ENCODE measurements at places on chromosomes 12 and 14. TPM values are rescaled to one million over a fixed set of nuclear protein-coding genes. Genes with fewer than 3 reads are reported as not detected.
A peak's percentile ranks its signal among the peaks of the same experiment; 100 is the strongest.

The AQP2 gene
- not detected for total RNA-seq

DNA sequence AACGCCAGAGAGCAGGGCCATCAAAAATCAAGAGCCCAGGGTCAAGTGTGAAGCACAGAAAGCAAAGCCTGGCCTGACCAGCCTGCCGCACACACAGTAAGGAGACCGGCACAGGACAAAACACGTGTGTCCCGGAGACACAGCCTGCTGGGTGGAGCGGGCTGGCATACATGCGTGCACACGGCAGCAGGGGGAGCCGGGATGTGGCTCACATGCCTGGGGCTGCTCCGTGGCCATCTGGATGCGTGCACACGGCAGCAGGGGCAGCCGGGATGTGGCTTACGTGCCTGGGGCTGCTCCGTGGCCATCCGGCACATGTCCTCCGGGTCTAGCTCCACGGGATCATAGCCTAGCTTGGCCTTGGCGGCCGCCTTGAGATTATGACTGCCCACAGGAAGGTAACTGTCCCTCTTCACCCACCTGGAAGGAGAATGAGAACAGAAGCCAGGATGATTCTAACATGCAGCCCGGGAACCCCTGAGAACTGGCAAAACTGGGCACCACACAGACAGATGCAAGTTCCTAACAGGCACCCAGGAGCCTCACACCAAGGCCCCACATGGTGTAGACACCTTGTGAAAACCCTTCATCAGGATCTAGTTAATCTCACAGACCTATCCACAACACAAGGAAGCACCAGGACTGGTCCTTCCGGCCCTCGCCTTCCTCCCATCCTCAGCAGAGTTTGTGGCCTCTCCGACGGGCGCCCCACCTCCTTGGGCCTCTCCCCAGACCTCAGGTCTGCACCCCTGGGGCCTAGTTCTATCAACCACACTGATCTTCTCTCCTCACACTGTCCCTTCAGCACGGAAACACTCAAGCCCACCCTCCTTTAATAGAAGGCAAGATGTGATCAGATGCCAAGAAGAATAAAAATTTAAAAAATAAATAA is 13.6 kb downstream of the POLE start:
- DNase-seq: no peak
- no peaks in the 10 kb centered on the region for H3K27me3 ChIP-seq
- peaks cover 10% of the 10 kb centered on the region for H3K4me1 ChIP-seq
- H3K4me3 ChIP-seq: no peak overlapping the region
- H3K27ac ChIP-seq: no peak overlapping the region

DNA sequence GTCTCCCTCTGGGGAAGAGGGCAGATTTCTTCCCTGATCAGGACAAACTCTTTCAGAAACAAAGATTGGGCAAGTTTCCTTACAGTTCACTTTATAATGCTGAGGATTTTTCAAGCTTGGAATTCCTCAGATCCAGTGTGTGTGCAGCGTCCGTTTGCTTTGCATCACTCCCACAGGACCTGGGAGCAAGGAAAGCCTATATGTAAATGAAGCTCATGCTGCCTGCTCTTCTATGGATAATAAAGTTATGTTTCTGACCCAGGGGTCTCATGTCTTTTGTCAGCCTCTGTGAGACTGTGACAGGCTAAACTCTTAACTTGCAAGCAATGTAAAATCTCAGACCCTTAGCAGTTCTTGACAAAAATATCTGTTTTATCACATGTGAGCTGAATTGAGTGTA is 41.6 kb downstream of the TRHDE start:
- DNase-seq: no peak
- H3K4me3 ChIP-seq: no peak overlapping the region
- no peak overlapping the region for H3K27ac ChIP-seq
- H3K36me3 ChIP-seq: no peaks in the 10 kb centered on the region

The CCND2 gene
- total RNA-seq: 290 TPM

DNA sequence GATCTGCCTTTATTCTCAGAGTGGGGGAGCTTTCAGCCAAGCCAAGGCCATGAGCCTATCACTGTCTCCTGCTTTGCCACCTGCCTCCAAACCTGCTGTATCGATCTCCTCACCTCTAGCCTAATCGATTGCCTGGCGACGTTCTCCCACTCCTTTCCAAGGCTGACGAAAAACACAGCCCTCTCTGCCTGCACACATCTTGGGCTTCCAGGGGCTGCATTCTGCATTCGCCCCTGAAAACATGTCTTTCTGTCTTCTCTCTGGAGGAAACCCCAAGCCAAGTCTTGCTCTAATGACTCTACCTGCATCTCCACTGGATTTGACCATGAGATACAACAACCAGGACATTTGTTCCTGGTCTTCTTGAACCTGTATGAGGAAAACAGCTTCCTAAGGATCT is 540.7 kb downstream of the BCL11B start:
- no peaks in the 10 kb centered on the region for H3K4me1 ChIP-seq
- H3K27me3 ChIP-seq: peaks cover 3% of the 10 kb centered on the region
- H3K27ac ChIP-seq: no peak overlapping the region
- no peak for DNase-seq

The ACOT4 gene
- 1.6 TPM for total RNA-seq

DNA sequence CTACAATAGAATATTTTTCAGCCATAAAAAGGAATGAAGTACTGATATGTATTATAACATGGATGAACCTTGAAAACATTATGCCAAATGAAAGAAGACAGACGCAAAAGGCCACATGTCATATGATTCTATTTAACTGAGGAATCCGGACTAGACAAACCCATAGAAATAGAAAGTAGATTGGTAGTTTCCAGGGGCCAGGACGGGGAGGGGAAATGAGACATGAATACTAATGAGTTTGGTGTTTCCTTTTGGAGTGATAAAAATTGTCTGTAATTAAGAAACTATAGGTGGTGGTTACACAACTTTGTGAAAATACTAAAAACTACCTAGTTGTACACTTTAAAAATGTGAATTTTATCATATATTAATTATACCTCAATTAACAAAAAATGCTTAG is 247.6 kb downstream of the BCAT1 start:
- peaks cover 2% of the 10 kb centered on the region for H3K36me3 ChIP-seq
- DNase-seq: no peak
- no peak overlapping the region for H3K4me3 ChIP-seq
- H3K27ac ChIP-seq: no peak overlapping the region

The KRT71 gene
- total RNA-seq: not detected

GRCh38 chr12:27148791-27149190 is 66.4 kb upstream of the C12orf71 start:
- no peak overlapping the region for H3K27ac ChIP-seq
- H3K27me3 ChIP-seq: no peaks in the 10 kb centered on the region
- H3K4me1 ChIP-seq: peaks cover 36% of the 10 kb centered on the region
- H3K4me3 ChIP-seq: no peak overlapping the region
- peak; percentile 22 for DNase-seq
- H3K36me3 ChIP-seq: no peaks in the 10 kb centered on the region

- peaks cover 21% of the 10 kb centered on the region for H3K36me3 ChIP-seq
- peak overlapping the region; percentile 94 for H3K27ac ChIP-seq
- no peaks in the 10 kb centered on the region for H3K27me3 ChIP-seq
Observed at GRCh38 chr12:50505675-50506530, 1.1 kb downstream of the DIP2B start.

- DNase-seq: no peak
- no peak overlapping the region for H3K4me3 ChIP-seq
- H3K27ac ChIP-seq: no peak overlapping the region
- no peaks in the 10 kb centered on the region for H3K36me3 ChIP-seq
- no peaks in the 10 kb centered on the region for H3K27me3 ChIP-seq
Observed at GRCh38 chr14:63006531-63006930, 38.7 kb downstream of the KCNH5 start.

DNA sequence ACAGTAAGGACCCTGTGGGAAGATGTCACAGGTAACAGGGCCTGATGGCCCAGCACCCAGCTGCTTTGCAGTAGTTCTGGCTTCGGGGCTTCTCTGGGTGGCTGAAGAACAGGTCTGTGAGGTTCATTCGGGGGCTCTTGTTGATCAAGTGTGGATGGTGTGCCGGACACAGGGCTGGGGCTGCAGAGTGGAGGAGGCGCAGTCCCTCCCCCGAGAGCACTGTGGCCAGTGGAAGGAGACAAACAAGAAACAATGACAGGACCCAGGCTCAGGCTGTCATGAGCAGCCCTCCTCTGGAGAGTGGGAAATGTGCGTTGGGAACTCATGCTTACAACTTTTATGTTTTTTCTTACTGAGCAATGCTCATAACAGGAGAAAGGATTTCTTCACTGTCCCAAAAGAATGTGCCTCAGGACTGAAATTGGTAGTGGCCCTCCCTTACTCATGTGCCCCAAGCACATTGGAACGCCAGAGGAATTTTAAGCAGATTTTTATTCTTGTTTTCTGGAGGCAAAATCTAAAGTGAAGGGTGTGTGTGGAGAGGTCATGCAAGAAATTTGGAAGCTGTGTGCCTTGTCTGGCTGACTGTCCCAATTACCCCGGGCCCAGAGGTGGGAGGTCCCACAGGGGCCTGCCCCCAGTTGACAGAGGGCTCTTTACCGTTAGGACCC is 233.8 kb downstream of the CACNA1C start:
- H3K4me1 ChIP-seq: no peaks in the 10 kb centered on the region
- H3K4me3 ChIP-seq: no peak overlapping the region
- no peak for DNase-seq
- no peaks in the 10 kb centered on the region for H3K36me3 ChIP-seq

DNA sequence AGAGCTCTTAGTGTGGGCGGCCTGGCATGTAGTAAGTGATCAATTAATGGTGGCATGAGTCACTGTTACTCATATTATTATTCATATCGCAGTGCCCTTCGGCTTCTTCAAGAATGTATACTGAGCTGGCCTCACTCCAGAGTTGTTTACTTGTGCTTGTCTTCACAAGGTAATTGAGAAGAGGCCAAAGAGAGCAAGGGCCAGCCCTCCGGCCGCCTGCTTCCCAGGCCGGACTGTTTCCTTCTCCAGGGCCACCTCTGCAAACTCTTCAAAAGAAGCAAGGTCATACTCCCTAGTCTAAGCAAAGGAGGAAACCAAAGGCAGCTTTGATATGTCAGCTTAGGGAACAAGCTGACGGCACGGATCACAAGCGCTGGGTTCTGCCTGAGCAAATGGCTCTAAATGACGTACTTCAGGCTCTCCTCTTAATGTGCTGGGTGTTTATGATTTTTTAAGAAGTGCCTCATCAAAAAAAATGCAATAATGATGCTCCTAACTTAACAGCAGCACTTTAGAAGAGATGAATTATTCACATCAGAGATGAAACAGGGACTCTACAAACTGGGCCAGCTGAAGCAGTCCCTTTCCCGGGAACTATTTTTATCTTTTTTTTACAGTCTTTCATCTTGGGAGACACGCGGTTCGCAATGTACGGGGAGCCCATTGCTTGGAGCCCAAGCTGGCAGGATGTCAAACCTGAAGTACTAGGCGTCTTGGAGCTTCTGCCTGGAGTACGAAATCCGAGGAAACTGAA is 65.6 kb upstream of the DLK1 start:
- no peak overlapping the region for H3K4me3 ChIP-seq
- H3K27ac ChIP-seq: no peak overlapping the region
- DNase-seq: no peak
- peaks cover 7% of the 10 kb centered on the region for H3K4me1 ChIP-seq

- H3K4me3 ChIP-seq: no peak overlapping the region
- H3K27me3 ChIP-seq: no peaks in the 10 kb centered on the region
- H3K27ac ChIP-seq: no peak overlapping the region
- DNase-seq: no peak
- H3K36me3 ChIP-seq: peaks cover 54% of the 10 kb centered on the region
Observed at GRCh38 chr12:131752451-131752850, 41.6 kb downstream of the SFSWAP start.

DNA sequence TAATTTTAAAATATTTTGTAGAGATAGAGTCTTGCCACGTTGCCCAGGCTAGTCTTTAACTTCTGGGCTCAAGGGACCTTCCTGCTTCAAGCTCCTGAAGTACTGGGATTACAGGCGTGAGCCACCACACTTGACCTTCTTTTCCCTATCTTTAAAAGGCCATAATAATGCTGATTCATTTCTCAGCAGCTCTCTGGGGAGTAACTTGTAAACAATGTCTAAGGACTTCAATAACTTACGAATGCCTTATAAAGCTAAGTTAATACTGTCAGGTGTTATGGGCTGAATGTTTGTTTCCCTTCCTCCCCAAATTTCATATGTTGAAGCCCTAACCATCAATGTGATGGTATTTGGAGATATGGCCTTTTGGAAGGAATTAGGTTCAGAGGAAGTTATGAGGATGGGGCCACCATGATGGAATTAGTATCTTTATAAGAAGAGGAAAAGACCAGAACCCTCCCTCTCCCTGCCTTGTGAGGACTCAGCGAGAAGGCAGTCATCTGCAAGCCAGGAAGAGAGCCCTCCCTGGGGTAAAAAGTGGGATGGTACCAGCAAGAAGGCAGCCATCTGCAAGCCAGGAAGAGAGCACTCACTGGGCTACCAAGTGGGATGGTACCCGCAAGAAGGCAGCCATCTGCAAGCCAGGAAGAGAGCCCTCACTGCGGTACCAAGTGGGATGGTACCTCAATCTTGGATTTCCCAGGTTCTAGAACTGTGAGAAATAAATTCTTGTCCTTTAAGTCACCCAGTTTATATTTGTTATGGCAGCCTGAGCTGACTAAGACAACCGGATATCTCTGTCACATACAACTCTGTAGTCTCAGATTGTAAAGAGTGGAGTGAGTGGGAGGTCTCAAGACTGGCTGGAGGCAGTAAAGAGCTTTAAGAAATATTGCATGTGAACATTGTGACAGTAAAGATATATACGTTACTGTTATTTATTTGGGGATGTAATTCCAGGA is 16.3 kb upstream of the YBX3 start:
- H3K4me1 ChIP-seq: no peaks in the 10 kb centered on the region
- H3K27ac ChIP-seq: no peak overlapping the region
- peaks cover 35% of the 10 kb centered on the region for H3K27me3 ChIP-seq
- no peaks in the 10 kb centered on the region for H3K36me3 ChIP-seq

The RAPGEF3 gene
- 0.15 TPM for total RNA-seq

- no peaks in the 10 kb centered on the region for H3K36me3 ChIP-seq
- H3K27me3 ChIP-seq: no peaks in the 10 kb centered on the region
- no peak for DNase-seq
- H3K4me1 ChIP-seq: no peaks in the 10 kb centered on the region
Observed at GRCh38 chr12:84308211-84308610, 604.4 kb downstream of the SLC6A15 start.

GRCh38 chr14:24263848-24264247 is 871 bp upstream of the TGM1 start:
- H3K27ac ChIP-seq: no peak overlapping the region
- H3K36me3 ChIP-seq: peaks cover 13% of the 10 kb centered on the region
- DNase-seq: no peak
- H3K4me1 ChIP-seq: peaks cover 8% of the 10 kb centered on the region

GRCh38 chr12:67677166-67677565 is 28.6 kb downstream of the DYRK2 start:
- DNase-seq: no peak
- no peaks in the 10 kb centered on the region for H3K27me3 ChIP-seq
- no peak overlapping the region for H3K27ac ChIP-seq

- no peaks in the 10 kb centered on the region for H3K4me1 ChIP-seq
- DNase-seq: no peak
- H3K27me3 ChIP-seq: no peaks in the 10 kb centered on the region
- H3K36me3 ChIP-seq: no peaks in the 10 kb centered on the region
Observed at GRCh38 chr12:24083838-24084237, 134.4 kb upstream of the SOX5 start.

Measured in activated CD4-positive, alpha-beta T cell treated with anti-CD3 and anti-CD28 coated beads, Interleukin-2, amount 10 ng/mL, durations not matched to agents 7 days and 5 days (primary cell).